ENCODE measurements at places on chromosomes 7 and 10. TPM values are rescaled to one million over a fixed set of nuclear protein-coding genes. Genes with fewer than 3 reads are reported as not detected.
A peak's percentile ranks its signal among the peaks of the same experiment; 100 is the strongest.

DNA sequence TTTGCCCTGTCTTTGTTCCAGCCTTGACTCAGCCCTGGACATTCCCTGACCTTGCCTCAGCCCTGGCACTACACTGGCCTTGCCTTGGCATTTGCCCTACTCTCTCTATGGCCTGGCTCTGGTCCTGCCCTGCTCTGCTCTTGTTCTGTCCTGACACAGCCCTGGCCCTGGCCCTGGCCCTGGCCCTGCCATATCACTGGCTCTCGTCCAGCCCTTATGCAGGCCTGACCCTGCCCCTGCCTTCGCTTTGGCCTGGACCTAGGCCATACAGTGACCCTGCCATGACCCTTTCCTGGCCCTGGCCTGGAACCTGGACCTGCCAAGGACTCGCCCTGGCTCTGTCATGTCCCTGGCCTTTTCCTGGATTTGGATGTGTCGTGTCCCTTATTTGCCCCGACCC is 646.0 kb downstream of the ZNF37A start:
- DNase-seq, result no peak

GRCh38 chr7:92633211-92633906 is 43.2 kb upstream of the FAM133B start:
- DNase-seq, result no peak

DNA sequence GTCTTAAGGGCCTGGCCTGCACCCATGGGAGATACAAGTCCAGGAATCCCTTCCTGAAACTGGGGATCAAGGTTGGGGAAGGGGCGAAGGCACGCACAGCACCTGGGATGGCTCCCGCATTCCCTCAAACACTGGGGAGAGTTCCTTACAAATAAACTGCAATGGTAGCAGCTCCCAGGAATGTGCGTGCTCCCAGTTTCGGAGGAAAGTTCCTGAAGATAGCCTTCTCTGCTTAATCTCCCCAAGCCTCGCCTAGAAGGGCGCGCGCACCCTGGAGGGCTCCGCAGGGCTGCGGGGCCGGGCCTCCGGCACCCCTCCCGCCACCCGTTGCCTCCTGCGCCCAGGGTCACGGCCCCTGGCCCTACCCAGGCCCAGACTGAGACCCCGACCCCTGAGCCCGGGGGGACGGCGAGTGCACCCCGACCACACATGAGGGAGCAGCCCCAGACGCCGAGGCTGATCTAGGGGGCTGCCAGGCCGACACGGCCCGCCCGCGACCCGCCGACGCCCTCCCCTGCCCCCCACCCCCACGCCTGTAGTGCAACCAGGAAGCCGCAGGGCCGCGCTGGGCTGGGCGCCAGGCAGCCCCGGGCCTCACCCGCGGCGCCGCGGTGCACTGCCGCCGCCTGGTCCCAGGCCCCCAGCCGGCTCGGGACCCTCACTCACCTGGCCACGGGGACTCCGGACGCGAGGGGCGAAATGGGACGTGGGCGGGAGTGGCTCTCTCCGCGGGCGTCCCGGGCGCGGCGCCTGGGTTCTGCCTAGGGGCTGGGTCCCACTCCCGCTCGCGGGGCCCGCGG is 460 bp downstream of the ANXA11 start:
- DNase-seq, result no peak

- DNase-seq, result no peak
These were observed 33.5 kb downstream of the DPY19L1 start for GRCh38 chr7:35003679-35004303.

- no peak for DNase-seq
These were observed 9.3 kb downstream of the ZNF503 start for GRCh38 chr10:75392271-75392670.

- no peak for DNase-seq
These were observed 825 bp downstream of the RAB11FIP2 start for GRCh38 chr10:118045837-118046394.

DNA sequence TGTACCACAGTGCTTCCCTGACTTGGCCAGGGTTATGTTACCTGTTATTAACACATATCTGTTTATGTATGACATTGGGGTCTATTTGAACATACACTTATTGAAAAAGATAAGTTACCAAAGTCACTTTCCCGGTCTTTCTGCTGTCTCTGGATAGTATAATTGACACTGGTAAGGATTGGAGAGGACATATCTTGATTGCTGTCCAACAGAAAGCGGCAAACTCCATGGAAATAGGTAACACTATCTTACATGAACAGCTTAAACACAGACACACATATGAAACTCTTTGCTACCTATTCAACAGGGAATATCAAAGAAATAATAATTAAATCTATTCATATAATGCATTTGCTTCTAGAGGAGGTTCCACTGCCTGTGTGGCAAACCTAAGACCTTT is 282.5 kb upstream of the AOAH start:
- no peak for DNase-seq

Gene GDF2
- not detected for total RNA-seq

Gene C7orf57
- not detected for total RNA-seq

Gene SCIN
- total RNA-seq, result 5.7 TPM

Gene WDR86
- 4.5 TPM for total RNA-seq

- no peak for DNase-seq
These were observed 246.9 kb upstream of the MKLN1 start for GRCh38 chr7:131080754-131081153.

DNA sequence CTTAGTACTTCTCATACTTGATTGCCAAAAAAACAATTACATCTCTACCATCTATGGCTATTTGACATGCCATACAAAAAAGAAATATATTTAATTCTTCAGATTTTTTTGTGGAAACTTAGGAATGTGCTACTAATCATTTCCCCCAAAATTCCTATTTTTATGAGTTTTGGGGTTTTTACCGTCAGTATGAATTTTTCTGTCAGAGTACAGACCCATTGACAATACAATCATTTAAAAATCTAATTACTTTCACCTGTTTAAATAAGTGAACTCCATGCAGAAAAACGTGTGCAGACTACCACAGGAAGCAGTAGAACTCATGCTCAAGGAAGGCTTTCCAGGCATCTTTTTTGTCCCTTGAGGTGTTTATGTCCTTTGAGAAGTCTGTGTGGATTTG is 48.8 kb upstream of the FOXP2 start:
- DNase-seq, result no peak

Gene RPEL1
- not detected for total RNA-seq

DNA sequence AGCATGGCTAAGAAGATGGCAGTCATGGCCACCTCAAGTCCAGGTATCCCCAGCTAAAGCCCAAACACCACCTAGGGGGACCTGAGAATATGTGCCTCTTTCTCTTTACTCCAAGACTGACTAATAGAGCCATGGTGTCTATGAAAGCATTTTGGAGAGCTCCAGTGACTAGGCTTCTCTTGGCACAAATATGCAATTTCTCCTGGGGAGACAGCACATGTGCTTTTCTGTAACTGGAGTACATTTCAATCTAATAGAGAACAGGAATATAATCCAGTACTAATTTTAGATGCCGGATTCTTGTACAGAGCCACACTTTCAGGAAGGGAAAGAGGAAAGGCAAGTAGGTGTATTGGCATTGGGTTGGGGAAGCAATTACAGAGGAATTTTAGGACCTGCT is 260.1 kb downstream of the BMPER start:
- DNase-seq, result no peak

GRCh38 chr7:24902931-24903330 is 77.0 kb downstream of the OSBPL3 start:
- no peak for DNase-seq

Gene CBLL1
- 31.5 TPM for total RNA-seq

GRCh38 chr7:113128031-113128430 is 9.7 kb upstream of the SMIM30 start:
- DNase-seq, result no peak

DNA sequence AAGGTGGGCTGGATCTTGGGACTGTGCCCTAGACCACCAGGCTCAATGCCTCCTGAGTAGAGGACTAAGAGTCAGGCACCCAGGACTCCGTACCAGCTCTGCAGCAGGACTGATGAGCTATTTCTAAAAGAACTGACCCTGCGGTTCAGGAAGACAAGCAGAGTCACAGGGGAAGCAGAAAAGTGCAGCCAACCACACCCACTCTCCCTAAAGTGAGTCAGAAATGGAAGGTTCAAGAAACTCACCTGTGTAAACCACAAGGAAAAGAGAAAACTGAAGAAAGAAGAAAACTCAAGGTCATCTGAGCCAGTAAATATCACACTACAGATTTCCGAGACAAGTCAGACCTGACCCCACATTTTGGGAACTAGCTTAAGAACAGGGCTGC is 2.5 kb downstream of the PARP12 start:
- DNase-seq, result no peak

GRCh38 chr7:91240376-91240941 is 23.8 kb upstream of the FZD1 start:
- DNase-seq, result no peak

DNA sequence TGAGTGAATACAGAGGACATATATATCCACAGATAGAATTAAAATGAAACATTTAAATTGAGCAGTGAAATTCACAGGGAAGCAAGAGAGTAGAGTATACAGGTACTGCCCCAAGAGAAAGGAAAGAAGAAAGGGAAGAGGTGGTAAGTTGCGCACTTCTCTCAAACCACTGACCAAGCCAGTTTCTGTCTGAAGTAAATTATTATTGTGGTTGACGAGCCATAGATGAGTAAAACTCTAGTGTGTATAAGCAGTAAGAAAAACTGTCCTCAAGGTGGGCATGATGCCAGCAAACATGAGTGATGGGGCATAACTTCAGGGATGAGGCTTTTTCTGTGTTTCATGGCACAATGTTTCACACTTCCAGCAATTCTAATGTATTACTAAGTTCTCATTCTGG is 4.4 kb upstream of the BET1 start:
- no peak for DNase-seq

DNA sequence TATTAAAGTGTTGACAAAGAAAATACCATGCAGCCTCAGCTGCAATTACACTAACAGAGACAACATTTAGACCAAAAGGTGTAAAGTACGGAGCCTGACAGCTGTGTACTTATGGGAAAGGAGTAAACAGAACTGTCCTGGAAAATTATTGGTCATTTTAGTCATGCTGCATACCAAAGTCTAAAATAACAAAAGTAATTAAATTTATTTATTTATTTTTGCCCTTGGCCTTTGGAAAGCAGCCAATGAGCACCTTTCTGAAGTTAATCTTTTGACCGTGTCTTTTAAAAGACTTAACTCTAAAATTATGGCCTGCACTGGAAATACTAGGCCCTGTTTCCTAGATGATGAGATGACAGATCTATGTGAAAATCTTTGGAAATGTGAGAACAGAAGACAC is 597.6 kb downstream of the NXPH1 start:
- DNase-seq, result no peak

Gene ACTL6B
- 35.5 TPM for total RNA-seq

GRCh38 chr7:34486371-34486770 is 171.6 kb upstream of the NPSR1 start:
- DNase-seq, result peak; percentile 6

DNA sequence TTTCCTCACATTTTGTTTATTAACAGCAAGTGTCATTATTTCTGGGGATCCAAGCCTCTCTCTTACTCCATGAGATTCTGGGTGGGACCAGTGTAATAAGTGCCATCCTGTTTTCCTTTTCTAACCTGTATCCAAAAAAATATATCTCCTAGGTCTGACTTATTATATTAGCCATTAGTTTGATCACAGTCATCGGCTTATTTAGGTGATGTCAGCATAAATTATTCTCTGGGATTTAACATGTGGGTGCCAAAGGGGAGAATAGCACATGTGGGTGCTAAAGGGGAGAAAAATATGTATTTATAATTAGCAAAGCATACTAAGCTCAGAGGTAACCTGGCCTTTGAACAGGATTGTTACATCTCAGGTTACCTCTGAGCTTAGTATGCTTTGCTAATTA is 293.8 kb upstream of the SEMA3D start:
- no peak for DNase-seq

- no peak for DNase-seq
These were observed 40.4 kb upstream of the INPP5A start for GRCh38 chr10:132497063-132497680.

- DNase-seq, result no peak
These were observed at the start of gene DNAJC12 for GRCh38 chr10:67837541-67838314. Gene DNAJC12, minus strand, starts transcription at chr10:67838188. Its CDS starts 177 bp downstream, at chr10:67838011.

- DNase-seq, result no peak
These were observed 2.6 kb upstream of the PLCE1 start for GRCh38 chr10:93991114-93991513.

GRCh38 chr7:106464651-106465050 is 179.9 kb upstream of the NAMPT start:
- no peak for DNase-seq

Gene ADAM8
- 9.1 TPM for total RNA-seq

Gene GCK
- total RNA-seq, result 3.9 TPM

GRCh38 chr7:137097111-137097510 is 228.7 kb downstream of the CHRM2 start:
- no peak for DNase-seq

DNA sequence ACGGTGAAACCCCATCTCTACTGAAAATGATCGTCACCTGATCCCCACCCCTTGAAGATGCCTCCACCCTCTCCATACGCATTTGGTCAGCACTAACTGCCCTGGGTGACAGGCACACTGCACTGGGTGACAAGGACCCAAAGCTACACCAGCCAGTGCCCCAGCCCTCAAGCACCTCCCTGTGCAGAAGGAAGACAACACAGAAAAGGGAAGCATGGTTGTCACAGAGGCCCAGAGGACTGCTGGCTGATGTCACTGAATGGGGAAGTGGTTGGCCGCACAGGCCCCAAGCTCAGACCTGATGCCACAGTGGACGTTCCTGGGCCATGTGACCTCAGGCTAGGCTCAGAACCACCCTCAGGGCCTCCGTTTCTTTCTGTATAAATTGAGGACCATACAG is 4.2 kb upstream of the PILRA start:
- no peak for DNase-seq

DNA sequence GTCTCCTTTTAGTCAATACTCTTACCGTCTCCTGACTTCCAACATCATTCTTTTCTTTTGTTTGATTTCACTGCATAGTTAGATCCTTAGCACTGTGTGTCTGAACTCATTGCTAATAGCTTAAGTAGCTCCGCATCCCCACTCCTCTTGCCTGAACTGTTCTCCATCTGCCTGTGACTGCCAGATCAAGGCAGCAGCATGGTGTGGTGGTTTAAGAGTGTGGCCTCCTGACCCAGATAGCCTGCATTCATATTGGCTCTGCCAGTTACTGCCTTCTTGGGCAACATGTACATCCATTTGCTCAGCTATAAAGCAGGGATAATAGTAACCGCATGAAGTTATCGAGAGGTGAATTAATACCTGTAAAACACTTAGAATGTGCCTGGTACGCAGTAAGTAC is 50.8 kb downstream of the SUFU start:
- DNase-seq, result no peak

DNA sequence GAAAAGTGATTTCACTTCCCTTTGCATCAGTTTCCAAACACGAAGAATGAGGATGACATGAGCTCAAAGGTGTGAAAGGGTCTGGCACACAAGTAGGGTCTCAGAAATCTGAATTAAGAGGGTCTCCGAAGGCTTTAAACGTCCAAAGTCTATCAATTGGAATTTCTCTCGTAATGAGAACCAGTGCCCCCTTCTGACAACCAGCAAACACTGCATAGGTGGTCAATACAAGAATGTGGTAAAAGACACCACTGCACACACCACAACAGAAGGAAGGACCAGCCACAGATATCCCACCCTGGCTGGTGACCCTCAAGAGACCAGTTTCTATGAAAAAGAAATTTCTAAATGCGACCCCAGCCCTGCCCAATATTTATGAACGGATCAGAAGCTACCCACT is 78.1 kb downstream of the CALN1 start:
- DNase-seq, result no peak
